Activated T-helper 9 cell treated with anti-CD3 and anti-CD28 coated beads, Interleukin-2, amount 50 U/mL, for 16 hours (primary cell): ENCODE measurements at places on chromosomes 12 and 14.
A peak's percentile ranks its signal among the peaks of the same experiment; 100 is the strongest.

- no peak for DNase-seq
Measured at GRCh38 chr14:65588426-65589140, 176.1 kb downstream of the FUT8 start.

GRCh38 chr12:123131291-123131832, 19.5 kb downstream of the PITPNM2 start:
- DNase-seq: no peak

GRCh38 chr12:46459861-46460545, 87.4 kb upstream of the SLC38A2 start:
- no peak for DNase-seq

GRCh38 chr14:89504602-89505313, 87.7 kb upstream of the FOXN3 start:
- no peak for DNase-seq

DNA sequence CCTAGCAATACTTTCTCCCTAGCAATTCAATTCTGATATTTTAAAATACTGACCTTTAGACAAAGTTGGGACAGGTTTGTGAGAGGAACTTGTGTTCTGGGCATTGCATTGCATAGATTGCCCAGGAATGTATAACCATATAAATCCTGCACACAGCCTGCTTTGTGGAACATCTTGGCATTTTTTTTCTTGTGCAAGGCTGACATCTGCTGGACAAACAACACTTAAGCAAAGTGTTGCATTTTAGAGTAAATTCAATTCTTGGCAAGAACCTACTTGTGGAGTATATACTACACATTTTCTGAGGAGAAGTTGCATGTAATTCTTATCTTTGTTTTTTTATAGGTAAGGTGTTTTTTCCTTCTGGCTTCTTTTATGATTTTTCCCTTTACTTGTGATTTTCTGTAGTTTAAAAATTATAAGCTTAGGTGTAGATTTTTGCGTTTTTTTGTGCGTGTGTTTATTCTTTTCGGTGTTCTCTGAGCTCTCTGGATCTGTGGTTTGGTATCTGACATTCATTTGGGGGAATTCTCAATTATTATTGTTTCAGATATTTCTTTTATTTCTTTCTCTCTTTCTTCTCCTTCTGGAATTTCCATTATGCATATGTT, 26.4 kb downstream of the TESPA1 start:
- peak; percentile 12 for DNase-seq

- DNase-seq: no peak
Measured at GRCh38 chr14:39467889-39468524, 35.8 kb upstream of the FBXO33 start.

DNA sequence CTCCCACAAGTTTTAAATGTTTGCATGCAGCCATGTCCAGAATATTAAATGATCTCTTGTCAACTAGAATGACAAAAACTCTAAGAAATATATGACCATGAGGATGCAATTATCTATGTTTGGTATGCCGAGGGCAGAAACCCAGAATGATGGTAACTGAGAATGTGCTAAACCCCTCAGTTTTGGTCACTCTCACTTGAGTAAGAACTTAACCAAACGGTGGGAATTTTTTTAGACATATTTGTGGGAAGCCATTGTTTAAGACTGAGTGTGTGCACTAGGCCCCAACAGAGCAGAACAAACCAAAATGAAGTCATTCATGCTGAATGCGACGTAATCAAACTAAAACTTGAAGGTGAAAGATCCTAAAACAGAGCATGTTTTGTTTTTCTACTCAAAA, 1927.9 kb upstream of the SEL1L start:
- DNase-seq: no peak

DNA sequence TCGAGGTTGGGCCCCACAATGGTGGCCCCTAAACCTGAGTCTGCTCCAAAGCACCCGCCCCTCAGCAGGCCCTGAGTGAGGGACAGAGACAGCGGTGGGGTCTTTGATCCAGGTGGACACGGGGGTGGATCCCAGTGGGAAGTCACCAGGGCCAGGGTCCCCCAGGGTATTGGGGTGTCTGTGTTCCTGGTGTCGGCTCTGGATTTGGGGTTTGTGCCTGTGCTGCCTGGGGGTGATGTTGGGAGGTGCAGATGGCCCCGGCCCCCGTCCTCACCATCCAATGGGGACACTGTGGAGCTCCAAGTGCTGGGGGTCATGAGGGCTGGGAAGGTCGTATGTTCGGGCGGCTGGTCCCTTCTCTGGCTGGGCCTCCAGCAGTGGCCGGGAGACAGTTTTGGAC, 354.2 kb downstream of the TMEM121 start:
- no peak for DNase-seq

- no peak for DNase-seq
Measured at GRCh38 chr12:116544656-116545055, 14.5 kb upstream of the MAP1LC3B2 start.

DNA sequence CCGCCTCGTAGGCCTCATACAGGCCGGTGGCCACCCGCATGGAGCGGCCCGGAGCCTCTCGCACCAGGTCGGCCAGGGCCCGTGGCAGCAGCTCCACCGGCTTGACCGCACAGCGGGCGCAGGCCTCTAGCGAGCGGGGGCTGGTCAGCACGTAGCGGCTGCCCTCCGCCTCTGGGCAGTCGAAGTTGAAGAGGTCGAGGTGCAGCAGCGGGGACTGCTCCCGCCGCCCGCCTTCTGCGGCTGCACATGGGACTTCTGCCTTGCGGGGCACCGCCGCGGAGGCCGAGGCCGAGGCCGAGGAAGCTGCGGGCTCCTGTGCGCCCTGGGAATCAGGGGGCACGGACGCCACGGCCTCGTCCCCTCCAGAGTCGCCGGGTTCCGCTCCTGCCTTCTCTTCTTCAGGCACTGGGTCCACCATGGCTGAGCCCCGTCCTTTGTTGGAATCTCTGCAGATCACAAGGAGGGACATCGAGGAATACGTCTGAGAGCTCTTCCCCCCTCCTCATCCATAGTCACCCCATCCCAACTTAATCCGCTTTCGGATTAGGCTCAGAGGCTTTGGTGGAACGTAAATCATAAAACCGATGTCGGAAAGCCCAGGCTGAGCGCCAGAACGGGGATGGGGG, 1.4 kb downstream of the CCDC177 start:
- DNase-seq: no peak

- no peak for DNase-seq
Measured at GRCh38 chr12:58458102-58458501, 462.2 kb downstream of the LRIG3 start.

- no peak for DNase-seq
Measured at GRCh38 chr12:127589541-127589940, 677.4 kb upstream of the TMEM132C start.

DNA sequence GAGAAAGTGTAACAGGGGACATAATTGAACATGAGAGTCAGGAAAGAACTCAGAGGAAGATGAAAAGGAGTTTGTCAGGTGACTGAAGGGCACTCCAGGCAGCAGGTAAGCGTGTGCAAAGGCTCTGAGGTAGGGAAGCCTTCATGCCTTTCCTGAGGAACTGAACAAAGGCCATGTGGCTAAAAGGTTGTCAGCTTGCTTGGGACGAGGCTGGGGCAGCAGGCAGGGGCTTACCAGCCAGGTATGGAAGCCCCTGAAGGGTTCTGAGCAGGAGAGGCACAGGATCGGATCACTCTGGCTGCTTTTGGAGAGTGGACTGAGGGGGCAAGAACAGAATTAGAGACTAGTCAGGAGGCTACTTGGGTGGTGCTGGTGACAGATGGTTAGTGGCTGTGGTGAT, 5.2 kb downstream of the LPCAT3 start:
- no peak for DNase-seq

DNA sequence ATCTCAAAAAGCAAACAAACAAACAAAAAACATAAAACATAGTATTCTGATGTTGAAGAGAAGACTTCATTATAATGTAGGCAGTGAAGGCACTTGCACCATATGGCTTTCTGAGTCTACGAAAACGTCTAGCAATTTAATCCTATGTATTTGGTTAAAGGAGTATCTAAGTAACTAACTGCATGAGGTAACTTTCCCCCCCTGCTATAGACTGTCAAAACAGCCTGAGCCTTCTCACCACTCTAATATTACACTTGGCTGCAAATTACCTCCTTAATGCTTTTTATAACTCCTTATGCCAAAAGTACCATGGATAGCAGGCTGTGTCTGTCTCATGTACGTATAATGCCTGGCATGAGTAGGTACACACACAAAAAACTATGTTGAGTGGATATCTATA, 607.6 kb upstream of the FLRT2 start:
- DNase-seq: no peak

DNA sequence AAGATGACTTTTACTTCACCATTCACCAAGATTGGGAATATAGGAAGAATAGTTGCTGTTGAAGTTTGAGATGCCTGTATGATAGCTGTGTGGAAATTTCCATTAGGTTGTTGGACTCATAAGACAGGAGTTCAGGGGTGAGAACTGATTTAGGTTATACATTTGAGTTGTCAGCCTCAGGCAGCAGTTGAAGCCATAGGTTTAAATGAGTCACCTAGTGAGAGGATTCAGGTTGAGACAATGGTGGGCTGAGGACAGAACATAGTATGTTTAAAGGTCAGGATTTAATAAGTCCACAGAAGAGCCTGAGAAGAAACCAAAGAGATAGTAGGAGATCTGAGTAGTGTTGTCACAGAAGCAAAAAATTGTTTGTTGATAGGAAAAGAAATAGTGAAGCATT, 63.6 kb upstream of the MON2 start:
- no peak for DNase-seq

DNA sequence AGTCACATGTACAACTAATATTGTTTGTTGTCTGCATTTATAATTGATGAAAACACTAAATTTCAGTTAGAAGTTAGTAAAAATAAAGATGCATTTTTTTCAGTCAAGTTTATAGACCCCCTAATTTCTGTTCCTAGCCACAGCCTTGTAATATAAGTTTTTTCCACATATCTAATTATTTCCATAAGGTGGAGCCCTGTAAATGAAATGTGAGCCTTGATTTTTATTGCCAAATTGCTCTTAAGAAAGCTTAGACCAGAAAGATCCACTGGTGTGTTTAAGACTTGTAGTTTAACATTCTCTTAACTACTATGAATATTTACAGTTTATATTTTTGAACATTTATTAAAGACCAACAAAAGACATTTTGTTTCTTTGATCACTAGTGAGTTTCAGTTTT, 322.1 kb upstream of the RGS6 start:
- no peak for DNase-seq

DNA sequence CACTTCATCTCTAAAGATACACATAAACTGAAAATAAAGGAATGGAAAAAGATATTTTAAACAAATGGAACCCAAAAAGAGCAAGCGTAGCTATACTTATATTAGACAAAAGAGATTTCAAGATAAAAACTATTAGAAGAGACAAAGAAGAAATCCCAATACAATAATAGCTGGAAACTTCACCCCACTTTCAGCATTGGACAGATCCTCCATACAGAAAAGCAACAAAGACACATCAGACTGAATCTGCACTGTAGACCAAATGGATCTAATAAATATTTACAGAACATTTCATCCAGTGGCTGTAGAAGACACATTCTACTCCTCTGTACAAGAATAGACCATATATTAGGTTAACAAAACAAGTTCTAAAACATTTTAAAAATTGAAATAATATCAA, 117.6 kb upstream of the PDE3A start:
- no peak for DNase-seq

DNA sequence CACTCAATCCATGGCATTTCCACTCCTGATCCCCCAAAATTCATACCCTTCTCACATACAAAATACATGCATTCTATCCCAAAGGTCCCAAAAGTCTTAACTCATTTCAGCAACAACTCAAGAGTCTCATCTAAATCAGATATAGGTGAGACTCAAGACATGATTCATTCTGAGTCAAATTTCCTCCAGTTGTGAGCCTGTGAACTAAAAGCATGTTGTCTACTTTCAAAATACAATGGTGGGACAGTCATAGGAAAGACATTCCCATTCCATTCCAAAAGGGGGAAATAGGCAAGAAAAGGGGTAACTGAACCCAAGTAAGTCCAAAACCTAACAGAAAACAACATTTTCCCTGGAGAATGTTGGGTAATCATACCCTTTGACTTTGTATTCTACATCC, 103.3 kb downstream of the C12orf75 start:
- no peak for DNase-seq

DNA sequence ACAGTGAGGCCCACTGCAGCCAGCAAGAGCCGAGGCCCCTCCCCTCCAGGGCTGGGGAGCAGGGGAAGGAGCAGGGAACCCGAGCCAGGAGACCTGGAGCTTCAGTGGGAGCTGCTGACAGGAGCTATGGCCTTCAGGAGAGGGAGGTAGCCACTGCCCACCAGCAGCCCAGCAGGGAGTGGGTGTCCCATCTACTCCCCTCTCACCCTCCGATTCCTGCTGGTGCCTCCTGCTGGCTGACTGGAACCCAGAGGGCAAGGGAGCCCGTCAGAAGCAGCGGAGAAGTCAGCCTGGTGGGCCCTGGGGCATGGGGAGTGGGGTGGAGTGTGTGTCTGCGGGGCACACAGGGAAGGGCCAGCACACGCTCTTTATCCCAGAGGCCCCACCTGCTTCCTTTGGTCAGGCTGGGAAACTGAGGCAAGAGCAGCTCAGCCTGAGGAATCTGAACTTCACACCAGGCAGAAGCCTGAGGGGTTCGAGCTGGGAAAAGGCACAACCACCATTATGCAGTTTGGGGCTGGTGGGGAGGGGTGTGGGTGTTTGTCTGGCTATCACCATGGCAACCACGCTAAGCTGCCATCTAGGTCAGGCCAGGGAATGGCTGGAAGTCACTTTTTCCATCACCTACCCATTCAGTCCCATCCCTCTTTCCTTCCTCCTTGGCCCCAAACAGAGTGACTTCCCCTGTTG, 36.8 kb upstream of the PLEKHG6 start:
- DNase-seq: no peak

- no peak for DNase-seq
Measured at GRCh38 chr14:56199982-56200577, 81.9 kb downstream of the PELI2 start.

GRCh38 chr14:90375934-90376333, 20.9 kb upstream of the CALM1 start:
- DNase-seq: no peak

DNA sequence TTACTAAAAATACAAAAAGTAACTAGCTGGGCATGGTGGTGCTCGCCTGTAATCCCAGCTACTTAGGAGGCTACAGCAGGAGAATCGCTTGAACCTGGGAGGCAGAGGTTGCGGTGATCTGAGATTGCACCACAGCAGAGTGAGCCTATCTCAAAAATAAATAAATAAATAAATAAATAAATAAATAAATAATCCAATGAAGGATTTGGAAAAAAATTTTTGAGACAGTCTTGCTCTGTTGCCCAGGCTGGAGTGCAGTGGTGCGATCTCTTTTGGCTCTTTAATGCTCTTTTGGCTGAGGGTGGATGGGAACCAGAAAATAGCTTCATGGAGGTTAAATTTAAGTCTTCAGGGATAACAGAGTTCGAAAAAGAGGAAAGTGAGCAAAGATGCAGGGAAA, 11.7 kb downstream of the ATP5MC2 start:
- no peak for DNase-seq
